ENCODE measurements at places on chromosomes 4 and X.

GRCh38 chr4:7155590-7156071, 36.7 kb upstream of the SORCS2 start:
- DNase-seq, result no peak

GRCh38 chr4:5504486-5504885, 203.9 kb downstream of the EVC2 start:
- DNase-seq, result no peak

DNA sequence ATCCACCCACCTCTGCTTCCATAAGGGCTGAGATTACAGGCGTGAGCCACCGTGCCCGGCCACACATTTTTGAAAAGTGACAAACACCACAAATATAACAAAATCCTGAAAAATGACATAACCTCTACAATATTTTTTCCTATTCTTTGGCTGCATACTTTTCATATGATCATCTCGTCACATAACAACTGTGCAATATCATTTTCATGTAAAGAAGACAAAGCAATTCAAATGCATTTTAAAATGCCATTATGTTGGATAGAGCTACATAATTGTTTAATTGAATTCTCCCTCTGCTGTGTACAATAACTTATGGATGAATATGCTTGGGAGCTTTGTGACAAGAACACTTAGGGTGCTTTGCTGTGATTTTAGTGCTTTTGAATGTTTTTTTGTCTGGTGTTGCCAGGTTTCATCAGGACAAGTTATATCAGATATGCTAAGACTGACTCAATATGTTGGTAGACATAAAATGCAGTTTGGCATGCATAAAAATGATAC, 132.9 kb downstream of the CHIC2 start:
- no peak for DNase-seq

- peak; percentile 77 for DNase-seq
These were observed 51.7 kb upstream of the CHRDL1 start for GRCh38 chrX:110847334-110847733.

DNA sequence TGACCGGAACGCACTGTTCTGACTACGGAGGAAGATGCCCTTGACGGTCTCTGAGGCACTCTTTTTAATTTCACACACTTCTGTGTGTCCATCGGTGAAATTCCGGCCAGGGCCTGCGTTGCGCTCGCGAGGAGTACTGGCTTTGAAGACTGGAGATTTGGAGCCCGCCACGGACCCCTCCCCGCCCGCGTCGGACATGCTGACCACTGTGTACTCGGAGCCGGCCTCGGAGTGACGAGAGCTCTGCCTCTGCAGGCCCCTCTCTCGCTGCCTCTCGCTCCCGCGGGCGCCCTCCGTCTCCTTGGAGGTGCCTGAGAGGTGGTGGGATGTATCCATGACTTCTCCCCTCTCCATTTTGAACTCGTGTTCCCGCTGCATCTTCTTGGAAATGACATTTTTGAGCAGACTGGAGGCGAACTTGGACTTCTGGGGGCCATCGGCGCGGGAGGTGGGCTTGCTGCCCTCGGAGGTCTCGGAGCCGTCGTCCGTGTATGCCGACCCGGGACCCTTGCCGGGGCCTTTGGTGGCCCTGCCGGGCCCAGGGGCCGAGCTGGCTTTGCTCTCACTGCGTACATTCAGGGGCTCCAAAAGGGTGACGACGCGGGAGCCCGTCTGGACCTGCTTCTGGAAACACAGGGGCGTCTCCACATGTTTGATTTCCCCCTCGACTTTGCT, 5.7 kb downstream of the C4orf54 start:
- no peak for DNase-seq

DNA sequence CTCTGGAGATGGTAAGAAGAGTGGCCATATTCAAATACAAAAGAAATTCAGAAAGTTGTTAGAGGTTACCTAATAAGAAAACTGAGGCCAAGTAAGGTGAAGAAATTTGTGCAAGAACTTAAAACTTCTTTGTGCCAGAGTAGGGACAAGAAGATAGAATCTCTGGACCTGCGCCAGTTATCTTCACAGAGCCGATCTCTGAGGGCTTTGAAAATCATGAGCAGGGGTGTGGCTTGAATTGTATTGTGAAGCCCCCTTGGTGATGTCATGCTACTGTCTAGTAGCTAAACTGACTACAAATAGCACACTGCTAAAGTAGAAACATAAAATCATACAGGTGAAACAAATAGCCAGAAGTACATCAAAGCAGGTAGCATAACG, 184.6 kb downstream of the UGT8 start:
- no peak for DNase-seq

DNA sequence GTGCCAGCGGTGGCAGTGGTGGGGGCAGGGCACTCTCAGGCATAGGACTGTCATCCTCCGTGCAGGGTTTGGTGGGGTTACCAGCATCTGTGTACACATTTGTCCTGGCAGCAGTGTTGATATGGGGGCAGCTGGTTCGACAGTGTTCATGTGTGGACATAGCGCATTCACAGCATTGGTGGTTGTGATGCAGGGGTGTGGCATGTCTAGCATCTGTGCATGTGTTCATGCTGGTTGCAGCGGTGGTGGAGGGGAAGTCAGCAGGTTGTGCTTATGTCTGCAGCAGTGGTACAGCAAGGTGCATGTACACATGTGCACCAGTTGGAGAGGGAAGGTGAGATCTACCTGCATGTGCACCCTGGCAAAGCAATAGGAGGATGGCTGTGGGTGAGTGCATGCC, 75.3 kb upstream of the ZXDB start:
- no peak for DNase-seq

DNA sequence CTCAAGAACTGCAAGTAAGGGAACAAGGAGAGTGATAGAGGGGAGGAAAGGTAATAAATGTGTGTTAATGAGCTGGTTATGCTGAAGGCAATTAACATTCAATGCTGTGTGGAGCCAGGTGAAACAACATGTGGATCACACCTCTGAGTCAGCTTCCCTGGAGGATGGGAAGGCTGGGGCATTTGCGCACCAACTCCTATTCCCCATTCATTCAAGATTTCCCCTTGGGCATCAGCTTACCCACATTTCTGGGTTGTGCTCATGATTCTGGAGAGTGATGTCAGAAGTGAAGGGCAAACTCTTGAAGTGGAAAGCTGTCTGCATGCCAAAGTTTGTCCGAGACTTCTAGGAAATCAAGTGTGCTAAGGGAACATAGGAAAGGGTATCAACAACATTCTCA, 461.4 kb downstream of the MID1IP1 start:
- DNase-seq, result no peak

DNA sequence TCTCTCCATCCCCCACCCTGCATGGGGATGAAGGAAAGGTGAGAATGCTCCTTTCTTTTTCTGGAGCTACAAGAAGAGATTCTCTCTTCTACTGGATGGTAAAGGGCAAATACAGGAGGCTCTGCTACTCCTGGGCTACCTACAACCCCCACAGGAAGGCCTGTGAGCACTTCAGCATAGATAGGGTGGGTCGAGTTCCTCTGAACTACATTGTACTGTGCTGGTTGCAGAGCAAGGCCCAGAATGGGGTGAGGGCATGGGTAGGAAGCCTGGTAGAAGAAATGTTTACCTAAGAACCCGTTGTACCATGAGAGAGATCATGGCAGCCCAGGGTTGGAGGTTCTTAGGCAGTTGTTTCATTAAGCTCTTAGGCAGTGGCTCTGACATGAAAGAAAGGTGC, 510.4 kb downstream of the MID1IP1 start:
- DNase-seq, result peak; percentile 54

DNA sequence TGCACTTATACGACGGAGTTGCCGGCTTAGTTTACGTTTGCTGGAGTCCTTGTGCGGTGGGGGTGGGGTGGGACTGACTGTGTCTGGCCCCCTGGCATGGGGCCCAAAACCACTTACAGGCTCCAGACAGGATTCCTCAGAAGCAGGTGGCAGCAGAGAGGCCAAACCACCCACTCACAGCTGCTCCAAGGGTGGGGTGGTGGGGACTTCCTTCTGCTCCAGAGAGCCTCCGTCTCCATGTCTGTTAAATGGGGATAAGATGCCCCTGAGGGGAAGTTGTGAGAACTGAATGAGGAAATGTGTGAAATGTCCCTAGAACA, 36.7 kb downstream of the PSAPL1 start:
- DNase-seq, result peak; percentile 93

GRCh38 chrX:5142644-5143043, 1086.0 kb downstream of the NLGN4X start:
- DNase-seq, result no peak

DNA sequence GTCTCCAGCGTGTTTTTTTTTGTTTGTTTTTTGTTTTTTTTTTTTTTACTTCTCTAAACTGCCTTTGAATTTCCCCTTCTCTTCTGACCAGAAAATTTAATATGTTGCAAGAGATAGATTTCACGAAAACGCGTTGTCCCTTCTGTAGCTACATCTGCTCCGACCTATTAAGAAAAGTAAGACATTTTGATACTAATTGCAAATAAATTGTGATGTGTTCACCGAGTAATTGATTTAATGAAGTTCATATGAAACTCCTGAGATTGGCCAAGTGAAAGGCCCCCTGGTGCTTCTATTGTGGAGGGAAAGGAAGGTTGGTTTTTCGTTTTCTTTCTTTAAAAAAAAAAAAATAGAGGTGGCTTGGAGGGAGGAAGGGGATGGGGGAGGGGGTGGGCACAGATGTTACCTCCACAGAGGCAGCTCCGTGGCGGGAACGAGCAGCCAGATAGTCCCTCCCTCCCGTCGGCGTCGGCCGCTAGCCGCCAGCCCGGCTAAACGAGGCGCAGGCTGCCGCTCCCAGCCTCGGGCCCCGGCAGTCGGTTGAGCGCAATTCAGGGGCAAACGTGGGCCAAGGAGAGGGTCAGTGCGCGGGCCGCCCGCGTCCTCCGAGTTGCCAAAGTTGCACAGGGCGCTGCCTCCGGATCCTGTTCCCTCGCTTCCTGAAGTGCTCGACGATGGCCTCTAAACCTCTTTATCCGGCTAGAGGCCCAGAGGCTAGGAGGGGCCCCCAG, 139.1 kb upstream of the ZIC3 start:
- DNase-seq, result peak; percentile 59

GRCh38 chr4:154416190-154416547, 75.4 kb downstream of the DCHS2 start:
- peak; percentile 56 for DNase-seq

GRCh38 chr4:3285558-3286334, 7.1 kb upstream of the RGS12 start:
- peak; percentile 49 for DNase-seq

GRCh38 chr4:173145131-173145530, 23.5 kb upstream of the GALNT7 start:
- no peak for DNase-seq

- no peak for DNase-seq
These were observed 2396.7 kb downstream of the PCDH7 start for GRCh38 chr4:33116871-33117270.

DNA sequence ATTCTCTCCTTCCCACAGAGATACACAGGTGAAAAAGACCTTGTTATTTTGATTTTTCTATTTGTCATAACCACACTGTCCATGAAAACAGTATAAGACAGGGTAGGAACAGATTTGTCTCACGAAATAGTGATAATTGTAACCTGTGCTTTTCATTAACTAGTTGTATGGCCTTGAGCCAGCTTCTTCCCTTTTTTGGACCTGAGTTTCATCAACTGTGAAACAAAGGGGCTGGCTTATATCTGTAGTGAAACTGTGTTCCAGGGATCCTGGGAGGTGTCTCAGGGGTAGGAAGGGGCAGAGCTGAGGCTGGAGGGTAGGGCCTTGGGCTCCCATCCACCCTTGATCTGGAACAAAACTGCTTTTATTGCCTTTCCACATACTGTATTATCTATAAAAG, 50.9 kb downstream of the MED28 start:
- no peak for DNase-seq

DNA sequence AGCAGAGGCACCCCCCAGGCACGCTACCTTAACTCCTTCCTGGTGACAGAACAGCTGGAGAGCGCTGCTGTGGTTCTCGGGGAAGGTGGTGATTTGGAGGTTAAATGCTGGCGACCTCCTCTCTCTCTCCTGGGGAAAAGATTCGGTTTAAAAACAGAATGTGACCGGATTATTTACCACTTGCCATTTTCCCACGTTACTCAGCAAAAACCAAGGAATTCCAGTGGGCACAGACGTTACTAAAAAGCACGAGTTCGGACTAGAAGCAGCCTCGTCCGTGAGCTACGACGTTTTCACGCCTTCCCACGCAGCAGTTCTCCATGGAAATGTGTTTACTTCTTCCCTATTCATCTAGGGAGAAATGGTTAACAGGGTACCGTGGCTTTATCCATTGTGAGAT, 32.3 kb upstream of the C4orf50 start:
- DNase-seq, result no peak

GRCh38 chr4:78056265-78057129, 626 bp upstream of the FRAS1 start:
- DNase-seq, result peak; percentile 91
